ENCODE measurements at places on chromosomes 1 and 21.

DNA sequence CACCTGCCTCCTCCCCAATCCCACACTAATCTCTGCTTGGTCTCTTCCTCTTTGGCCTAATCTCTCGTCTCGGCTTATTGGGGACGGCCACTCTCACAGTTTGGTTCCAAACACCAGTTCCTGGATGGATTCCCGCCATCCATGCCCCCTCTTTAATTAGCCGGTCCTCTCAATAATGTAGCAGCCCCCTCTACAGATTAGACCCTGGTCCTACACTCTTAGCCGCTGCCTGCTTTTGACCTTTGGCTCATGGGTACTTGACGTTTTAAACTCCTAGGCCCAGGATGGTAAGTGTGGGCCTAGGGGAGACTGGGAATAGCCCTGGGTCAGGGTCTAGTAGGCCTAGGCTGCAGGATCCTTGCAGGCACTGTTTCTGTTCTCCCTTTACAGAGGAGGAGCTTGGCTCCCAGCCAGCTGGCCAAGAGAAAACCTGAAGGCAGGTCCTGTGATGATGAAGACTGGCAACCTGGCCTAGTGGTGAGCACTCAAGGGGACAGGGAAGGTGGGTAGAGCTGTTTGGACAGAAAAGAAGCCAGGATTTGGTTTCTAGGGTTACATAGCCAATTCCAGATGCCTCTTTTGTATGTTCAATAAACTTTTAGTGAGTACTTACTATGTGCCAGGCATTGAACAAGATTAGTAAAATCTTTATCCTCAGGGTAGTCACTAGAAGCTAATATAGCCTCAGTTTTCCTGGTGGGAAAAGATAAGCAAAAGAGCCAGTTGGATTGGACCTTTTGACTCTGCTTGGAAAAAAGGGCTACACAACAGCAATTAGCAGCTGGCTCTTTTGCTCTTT is 758 bp downstream of the RAD54L start:
- peak; percentile 22 for DNase-seq

DNA sequence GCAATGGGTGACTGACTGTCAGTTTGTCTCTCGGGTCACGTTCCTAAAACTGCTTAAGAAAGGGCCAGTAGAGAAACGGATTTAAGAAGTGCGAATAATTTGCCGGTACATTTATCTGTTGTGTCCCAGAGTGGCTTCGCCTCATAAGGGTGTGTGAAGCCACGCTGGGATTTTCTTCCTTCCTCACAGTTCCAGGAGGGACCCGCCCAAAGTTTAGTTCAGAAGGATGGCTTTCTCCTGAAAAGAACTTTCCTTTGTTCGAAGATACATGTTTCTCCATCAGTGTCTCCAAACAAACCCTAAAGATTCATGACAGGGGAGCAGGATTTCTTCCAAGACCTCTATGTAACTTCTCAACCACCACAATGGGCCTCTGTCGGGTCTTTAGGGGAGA is 49.8 kb downstream of the ADAMTS1 start:
- no peak for DNase-seq

GRCh38 chr1:3864884-3865283 is 7.6 kb downstream of the DFFB start:
- DNase-seq, result no peak

- DNase-seq, result no peak
Observed at GRCh38 chr1:198416296-198416695, 124.2 kb downstream of the ATP6V1G3 start.

GRCh38 chr1:115175596-115175995 is 86.3 kb upstream of the TSPAN2 start:
- DNase-seq, result no peak

- DNase-seq, result no peak
Observed at GRCh38 chr1:182384387-182384960, 7.1 kb downstream of the GLUL start.

- no peak for DNase-seq
Observed at GRCh38 chr1:6898974-6899539, 113.8 kb downstream of the CAMTA1 start.

DNA sequence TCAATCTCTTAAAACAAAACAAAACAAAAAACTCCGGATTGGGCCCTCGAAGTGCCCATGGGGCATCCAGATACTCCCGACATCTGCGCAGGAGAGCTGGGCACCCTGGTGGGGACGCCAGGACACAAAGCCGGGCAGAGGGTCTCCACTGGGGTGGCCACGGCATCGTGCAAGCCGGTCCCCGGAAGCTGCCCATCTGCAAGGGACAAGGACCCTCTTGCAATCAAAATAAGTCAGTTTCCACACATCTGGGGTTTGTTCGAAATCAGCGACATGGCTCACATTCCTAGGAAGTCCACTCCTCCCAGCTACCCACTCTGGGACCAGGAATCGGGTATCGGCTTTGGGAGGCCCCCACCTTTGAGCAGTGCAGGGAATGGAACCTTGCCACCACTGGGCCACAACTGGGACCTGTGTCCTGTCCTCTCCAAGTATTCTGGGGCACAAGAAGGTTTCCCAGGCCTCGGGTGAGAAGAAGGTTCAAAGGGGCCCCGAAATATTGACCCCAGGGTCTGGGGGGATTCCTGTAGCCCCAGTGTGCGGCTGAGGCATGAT is 4.6 kb upstream of the PRDM16 start:
- DNase-seq, result no peak

- no peak for DNase-seq
Observed at GRCh38 chr1:192053531-192053971, 104.7 kb upstream of the RGS18 start.

GRCh38 chr1:182408435-182409075 is 8.1 kb upstream of the TEDDM1 start:
- no peak for DNase-seq

GRCh38 chr1:236844499-236845271 is 49.6 kb downstream of the MTR start:
- DNase-seq, result no peak

GRCh38 chr1:14686701-14687100 is 88.2 kb downstream of the KAZN start:
- DNase-seq, result no peak

GRCh38 chr1:178389441-178389840 is 107.3 kb downstream of the CLEC20A start:
- no peak for DNase-seq

DNA sequence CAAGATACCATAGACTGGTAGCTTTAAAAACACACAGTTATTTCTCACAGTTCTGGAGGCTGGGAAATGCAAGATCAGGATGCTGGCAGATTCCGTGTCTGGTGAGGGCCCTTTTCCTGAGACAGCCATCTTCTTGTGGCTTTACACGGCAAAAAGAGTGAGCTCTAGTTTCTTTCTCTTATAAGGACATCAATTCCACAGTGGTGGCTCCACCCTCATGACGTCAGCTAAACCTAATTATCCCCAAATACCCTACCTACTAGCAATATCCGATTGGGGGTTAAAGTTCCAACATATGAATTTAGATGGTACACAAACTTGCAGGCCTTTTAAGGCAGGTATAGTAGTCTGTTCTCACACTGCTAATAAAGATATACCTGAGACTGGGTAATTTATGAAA is 77.7 kb downstream of the PRRX1 start:
- DNase-seq, result no peak
